Thymus (tissue), 14 donors: ENCODE measurements at places on chromosomes 3 and 15. TPM values are rescaled to one million over a fixed set of nuclear protein-coding genes. Genes with fewer than 3 reads are reported as not detected.

- no peaks in the 10 kb centered on the region for H3K36me3 ChIP-seq
- no peak overlapping the region for H3K27ac ChIP-seq
- peaks cover 15% of the 10 kb centered on the region for H3K4me1 ChIP-seq
- no peak overlapping the region for H3K4me3 ChIP-seq
- DNase-seq: no peak
These were observed 128.5 kb downstream of the RBMS3 start for GRCh38 chr3:29409409-29409808.

- no peak overlapping the region for H3K27ac ChIP-seq
- no peaks in the 10 kb centered on the region for H3K36me3 ChIP-seq
- H3K4me3 ChIP-seq: no peak overlapping the region
- H3K27me3 ChIP-seq: no peaks in the 10 kb centered on the region
- H3K4me1 ChIP-seq: no peaks in the 10 kb centered on the region
- no peak for DNase-seq
These were observed 81.3 kb downstream of the MTHFS start for GRCh38 chr15:79815468-79815867.

KLHL25 gene
- 3.7 TPM for total RNA-seq

ZCWPW2 gene
- total RNA-seq: 0.24 TPM
